ENCODE measurements at places on chromosomes 16 and 17.

DNA sequence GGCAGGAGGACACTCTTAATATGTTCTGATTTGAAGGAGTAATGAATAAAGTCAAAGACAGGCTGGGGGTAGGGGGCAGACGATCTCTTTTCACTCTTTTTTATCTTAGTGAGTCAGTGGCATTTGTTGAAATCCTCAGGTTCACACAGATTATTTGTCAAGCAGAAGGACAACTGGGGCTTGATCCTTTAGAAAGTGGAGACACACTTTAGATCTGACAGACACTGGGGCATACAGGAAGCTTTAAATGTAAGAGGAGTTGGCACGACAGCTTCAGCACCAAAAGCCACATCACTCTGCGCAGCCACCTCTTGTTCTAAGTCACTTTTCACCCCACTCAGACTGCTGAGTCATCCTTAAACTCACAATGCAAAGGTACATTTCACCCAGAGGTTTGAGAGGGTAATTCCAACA, 121.5 kb downstream of the STXBP4 start:
- DNase-seq = peak; percentile 9

DNA sequence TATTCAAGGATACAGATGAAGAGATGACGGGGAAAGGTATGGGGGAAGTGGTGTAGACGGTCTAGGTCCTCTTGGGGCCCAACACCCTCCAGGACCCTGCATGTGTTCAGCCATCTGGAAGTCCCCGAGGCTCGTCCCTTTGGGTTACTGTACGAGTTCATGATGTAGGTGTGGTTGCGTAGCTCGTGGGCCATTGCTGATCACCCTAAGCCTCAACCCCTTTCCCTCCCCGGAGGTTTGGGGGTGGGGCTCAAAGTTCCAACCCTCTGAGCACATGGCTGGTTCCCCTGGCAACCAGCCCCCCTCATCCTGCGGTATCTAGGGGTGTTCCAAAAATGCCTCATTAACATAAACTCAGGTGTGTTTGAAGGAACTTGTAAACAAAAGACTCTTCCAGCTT, 98.8 kb upstream of the METRNL start:
- DNase-seq = no peak

DNA sequence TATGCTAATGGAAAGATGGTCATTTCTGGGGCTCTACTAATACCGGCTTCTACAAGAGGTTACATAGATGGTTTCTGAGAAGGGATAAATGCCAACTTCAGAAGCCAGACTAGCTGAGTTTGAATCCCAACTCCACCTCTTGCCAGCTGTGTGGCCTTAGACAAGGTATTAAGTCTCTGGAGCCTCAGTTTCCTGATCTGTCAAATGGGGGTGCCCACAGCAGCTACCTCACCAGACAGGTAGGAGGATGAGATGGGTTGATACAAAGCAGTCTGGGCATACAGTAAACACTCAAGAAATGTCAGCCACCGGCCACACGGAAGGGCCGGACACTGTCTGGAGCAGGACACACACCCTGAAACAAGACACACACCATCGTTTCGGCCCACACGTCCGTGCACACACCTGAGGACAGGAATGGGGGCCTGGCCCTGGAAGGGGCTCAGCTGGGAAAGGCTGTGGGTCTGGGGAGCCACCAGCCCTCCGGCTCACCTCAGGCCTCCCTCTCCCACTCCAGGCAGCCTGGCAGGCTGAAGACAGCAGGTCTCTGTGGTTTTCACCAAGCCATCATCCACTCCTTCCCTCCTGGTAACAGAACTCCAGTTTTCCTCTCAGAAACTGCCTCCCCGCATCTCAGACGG, 5.5 kb downstream of the KNOP1 start:
- DNase-seq = no peak

- DNase-seq = no peak
These were observed 6.5 kb downstream of the ATAD5 start for GRCh38 chr17:30838202-30838807.

- no peak for DNase-seq
These were observed 29.6 kb downstream of the RGS9 start for GRCh38 chr17:65166787-65167186.

- no peak for DNase-seq
These were observed 53.7 kb upstream of the CACNG4 start for GRCh38 chr17:66910651-66911285.

- no peak for DNase-seq
These were observed 41.3 kb downstream of the COX4I1 start for GRCh38 chr16:85840801-85841200.

DNA sequence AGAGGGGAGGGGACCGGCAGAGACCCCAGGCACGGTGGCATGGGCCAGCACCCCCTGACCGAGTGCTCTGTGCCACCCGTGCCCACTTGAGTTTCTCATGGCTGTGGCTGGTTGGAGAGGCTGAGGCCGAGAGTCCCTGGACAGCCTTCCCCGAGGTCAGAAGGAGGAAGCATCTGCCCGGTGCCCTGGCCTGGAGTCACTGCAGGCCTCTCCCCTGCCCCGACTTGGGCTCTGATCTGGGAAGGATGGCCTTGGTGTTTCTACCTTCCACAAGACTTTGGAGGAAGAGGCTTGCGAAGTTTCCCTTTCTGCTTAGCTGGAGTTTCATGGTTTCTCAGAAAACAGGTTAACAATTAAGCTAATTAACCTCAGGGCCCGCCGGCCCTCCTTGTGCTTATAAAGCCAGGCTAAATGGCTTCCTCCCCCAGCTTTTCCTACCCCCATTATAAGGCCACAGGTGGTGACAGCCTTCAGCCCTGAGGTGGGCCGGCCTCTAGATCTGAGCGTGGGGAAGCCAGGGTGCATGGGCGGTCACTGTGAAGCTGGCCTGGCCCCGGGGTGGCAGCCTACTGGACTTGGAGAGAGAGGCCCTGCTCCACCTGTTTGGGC, 17.3 kb downstream of the LLGL2 start:
- DNase-seq = no peak

- DNase-seq = peak; percentile 33
These were observed 137.4 kb upstream of the TNRC6C start for GRCh38 chr17:77821114-77821513.

DNA sequence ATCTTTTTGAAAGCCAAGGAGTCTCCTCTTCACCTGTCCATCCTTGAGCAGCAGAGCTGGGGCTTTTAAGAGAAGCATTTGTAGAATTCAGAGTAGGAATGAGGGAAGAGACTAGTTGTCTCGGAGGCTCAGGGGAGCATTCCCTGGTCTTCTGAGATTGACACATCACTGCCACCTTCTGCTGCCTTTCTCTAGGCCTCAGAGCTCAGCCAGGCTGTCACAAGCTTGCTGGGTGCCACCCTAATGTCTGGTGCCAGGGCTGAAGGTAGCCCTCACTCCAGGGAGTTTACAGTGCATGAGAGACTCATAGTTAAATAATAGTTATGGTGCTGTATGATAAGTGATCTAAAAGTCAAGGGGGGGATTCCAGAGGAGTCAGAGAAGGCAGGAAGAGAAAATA, 39.7 kb downstream of the B9D1 start:
- DNase-seq = no peak

GRCh38 chr17:47213540-47213939, 4.4 kb downstream of the MYL4 start:
- no peak for DNase-seq

- DNase-seq = no peak
These were observed 1.2 kb downstream of the JPT1 start for GRCh38 chr17:75152922-75153779.

GRCh38 chr16:48064971-48065370, 90.8 kb downstream of the ABCC12 start:
- no peak for DNase-seq

- DNase-seq = no peak
These were observed 87.5 kb upstream of the SOX9 start for GRCh38 chr17:72033334-72033733.

GRCh38 chr17:38404174-38404943, 23.9 kb upstream of the ARHGAP23 start:
- DNase-seq = no peak

- DNase-seq = no peak
These were observed 317.2 kb upstream of the ZFHX3 start for GRCh38 chr16:73365016-73365551.

DNA sequence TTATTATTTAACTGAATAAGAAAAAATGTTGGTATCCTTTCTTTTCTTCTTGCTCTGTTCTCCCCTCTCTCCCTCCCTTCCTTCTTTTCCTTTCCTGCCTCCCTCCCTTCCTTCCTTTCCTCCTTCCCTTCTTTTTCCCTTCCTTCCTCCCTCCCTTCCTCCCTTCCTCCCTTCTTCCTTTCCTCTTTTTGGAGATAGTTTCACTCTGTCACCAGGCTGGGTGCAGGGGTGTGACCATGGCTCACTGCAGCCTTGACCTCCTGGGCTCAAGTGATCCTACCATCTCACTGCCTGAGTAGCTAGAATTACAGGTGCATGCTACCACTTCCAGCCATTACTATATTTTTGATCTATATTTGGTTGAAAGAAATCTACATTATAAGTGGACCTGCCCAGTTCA, 5.7 kb upstream of the RUSF1 start:
- DNase-seq = no peak

GRCh38 chr16:85412911-85413520, 200.1 kb upstream of the GSE1 start:
- DNase-seq = no peak

GRCh38 chr16:51163894-51164566, 13.0 kb upstream of the SALL1 start:
- DNase-seq = no peak

GRCh38 chr17:18227635-18228034, 2.2 kb downstream of the LLGL1 start:
- DNase-seq = no peak

DNA sequence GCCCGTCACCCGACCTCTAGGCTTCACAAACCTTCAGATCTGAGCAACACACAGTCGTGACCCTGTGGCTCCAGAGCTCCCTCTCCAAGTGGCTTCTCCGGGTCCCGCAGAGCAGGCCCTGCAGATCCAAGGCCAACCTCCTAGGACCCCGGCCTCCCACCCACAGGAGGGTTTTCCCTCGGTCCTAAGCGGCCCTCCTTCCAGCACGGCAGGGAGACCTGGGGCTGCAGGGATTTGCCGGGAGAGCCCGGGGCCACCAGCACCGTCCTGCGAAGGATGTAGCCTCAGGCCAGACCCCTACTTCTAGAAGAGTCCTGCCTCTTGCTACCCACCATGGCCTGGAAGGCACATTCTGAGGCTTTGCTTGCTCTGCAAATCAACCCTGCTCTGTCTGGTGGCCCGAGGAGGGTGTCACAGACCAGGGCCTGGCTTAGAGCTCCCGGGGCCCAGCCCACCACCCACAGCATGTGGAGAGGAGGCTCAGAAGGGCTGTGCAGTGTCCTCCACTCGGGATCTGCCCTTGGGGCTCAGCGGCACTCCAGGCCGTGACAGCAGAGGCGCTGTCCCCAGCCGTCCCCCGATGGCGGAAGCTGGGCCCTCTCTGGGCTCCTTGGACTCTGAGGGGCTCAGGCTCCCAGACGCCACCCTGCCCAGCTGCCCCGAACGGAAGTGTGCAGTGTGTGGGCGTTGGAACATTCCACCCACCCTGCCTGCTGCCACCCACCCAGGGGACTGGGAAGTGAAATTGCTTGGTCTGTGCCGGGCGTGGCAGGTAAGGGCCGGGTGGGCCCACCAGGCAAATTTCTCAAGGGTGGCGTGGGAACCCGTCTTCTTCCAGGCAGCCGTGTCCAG, 28.8 kb upstream of the ACSF3 start:
- DNase-seq = no peak

GRCh38 chr17:39757176-39757662, 19.5 kb downstream of the GRB7 start:
- DNase-seq = no peak

DNA sequence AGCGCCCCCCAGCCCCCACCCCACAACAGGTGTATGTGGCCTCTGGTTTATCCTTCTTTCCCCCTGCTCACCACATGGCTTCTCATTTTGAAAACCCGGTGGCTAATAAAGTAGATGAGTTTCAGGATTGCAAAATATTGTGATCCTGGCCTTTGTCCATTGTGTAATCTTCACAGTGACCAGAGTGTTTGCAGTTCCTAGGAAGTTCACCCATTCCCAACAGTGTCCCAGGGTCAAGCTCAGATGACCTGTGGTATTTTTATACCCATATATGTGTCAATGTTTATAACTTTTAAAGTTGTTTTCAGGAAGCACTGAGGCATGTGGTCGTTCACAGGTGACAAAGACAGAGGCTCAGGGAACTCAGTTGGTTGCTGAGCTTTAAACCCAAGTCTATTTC, 721.9 kb downstream of the WWOX start:
- no peak for DNase-seq

DNA sequence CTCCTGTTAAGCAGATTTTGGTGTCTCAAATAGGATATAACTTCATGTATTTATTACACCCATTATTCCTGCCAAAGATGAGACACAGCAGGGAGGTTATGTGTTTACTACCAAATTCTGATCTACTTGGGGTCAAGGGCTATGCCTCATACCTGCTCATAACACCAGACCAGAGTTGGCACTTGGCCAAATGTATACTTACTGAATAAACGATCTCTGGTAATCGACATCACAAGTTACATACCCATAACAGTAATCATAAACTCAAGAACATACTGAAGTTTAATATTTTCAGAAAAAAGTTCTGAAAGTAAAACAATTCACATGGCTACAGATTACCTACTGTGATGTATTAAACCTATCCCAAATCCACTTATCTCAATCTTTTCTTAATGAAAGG, 2.9 kb downstream of the TMEM170A start:
- DNase-seq = no peak

- no peak for DNase-seq
These were observed 9.2 kb upstream of the ITGA3 start for GRCh38 chr17:50046667-50047066.

DNA sequence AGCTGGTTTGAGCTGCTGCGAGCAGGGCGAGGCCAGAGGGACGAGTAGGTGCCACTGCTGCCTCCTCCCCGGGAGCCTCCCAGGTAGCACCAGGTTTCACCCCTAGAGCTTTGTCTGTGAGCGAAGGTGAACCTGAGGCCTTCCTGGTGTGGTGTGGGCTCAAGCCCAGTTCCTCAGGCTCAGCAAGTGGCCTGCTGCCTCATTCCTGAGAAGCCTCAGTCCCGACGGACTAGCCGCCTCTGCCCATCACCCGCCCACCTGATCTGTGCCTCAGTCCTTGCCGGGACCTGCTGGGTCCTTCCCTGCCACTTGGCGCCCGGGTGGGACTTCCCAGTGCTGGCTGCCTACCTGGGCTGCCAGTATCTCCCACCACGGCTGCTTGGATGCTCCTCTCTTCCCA, 1.7 kb downstream of the NLRC3 start:
- no peak for DNase-seq

GRCh38 chr17:81111066-81111465, 54.2 kb upstream of the PVALEF start:
- DNase-seq = no peak

- no peak for DNase-seq
These were observed 50.0 kb downstream of the PLD6 start for GRCh38 chr17:17156107-17156506.

GRCh38 chr17:34565713-34566112, 13.7 kb upstream of the TMEM132E start:
- no peak for DNase-seq

GRCh38 chr16:30355954-30356308, 823 bp upstream of the CD2BP2 start:
- DNase-seq = no peak

Data from GM19239 (cell line).